K562 (cell line): ENCODE measurements at places on chromosomes 5 and 9. TPM values are rescaled to one million over a fixed set of nuclear protein-coding genes. Genes with fewer than 3 reads are reported as not detected.

GRCh38 chr5:26761446-26761845 lies 276.9 kb downstream of the CDH9 start:
- DNase-seq: no peak

The TEX48 gene
- total RNA-seq: not detected in 2 replicates

- DNase-seq: no peak
Observed at GRCh38 chr9:94490465-94490864, 64.4 kb upstream of the PCAT7 start.

DNA sequence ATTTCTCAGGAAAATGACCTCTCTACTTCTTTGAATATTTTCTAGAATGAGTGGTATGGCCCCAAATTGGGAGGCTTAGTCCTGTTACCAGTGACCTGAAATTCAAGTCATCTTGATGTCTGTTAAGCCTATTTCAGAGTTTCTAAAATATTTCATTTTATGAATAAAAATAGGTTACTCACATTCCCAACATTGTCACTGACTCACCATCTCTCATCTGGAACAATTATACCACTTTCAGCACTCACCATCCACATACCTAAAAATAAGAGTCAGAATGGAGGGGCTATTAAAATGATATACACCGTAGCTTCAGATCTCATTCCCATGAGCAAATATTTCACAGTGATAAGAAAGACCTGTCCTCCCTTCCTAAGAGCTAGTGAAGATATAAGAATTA lies 71.8 kb downstream of the KIAA1958 start:
- no peak for DNase-seq

DNA sequence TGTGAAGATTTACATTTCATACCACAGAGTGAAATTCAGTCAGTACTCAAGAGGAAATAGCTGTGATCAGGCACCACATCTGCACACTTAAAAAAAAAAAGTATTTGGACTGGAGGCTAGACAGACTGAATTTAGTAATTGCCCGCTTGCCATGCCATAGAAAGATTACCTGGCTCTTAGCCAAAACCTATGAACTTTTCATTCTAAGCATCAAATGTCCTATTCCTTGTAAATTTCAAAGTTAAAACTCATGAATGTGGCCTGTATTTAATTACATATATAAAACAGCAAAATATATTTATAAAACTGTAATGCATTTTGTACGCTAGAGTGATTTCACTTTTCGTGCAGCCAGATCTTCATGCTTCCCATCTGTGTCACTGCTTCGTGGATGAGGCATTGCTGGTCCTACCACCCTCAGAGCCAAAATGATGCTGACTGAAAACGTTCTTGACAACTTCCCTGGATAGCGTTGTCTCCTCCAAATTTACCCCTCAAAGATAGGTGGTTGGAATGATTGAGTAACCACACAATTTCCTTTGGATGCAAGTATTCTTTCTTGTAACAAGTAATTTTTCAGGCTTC lies 447.9 kb upstream of the SGCD start:
- DNase-seq: no peak

- DNase-seq: no peak
Observed at GRCh38 chr5:81147886-81148571, 85.1 kb upstream of the CKMT2 start.
